ENCODE measurements at places on chromosomes 13 and 19.

DNA sequence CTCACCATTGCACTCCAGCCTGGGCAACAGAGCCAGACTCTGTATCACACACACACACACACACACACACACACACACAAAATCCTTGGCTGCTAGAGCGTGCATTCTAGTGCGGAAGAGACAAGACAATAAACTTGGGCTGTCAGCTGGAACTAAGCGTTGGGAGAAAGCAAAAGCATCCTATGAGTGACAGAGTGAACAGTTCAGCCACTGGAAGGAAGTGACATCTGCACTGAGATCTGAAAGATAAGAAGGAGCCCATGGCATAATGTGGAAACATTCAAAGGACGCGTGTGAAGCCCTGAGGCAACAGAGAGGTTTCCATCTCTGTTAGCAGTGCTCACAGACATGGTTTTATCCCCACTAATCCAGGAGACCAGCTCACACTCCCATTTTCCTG lies 3.5 kb upstream of the SLC1A5 start:
- no peak for DNase-seq

- no peak for DNase-seq
These were observed at the start of gene CYP4F2 for GRCh38 chr19:15897738-15898276. CYP4F2 (minus strand) TSS chr19:15898074; CDS start chr19:15897611, 463 bp downstream.

- no peak for DNase-seq
These were observed 3.7 kb downstream of the ZNF787 start for GRCh38 chr19:56117376-56117884.

GRCh38 chr13:78247362-78247761 lies 328.7 kb upstream of the EDNRB start:
- no peak for DNase-seq

GRCh38 chr13:112079696-112080095 lies 12.7 kb downstream of the SOX1 start:
- DNase-seq = no peak

DNA sequence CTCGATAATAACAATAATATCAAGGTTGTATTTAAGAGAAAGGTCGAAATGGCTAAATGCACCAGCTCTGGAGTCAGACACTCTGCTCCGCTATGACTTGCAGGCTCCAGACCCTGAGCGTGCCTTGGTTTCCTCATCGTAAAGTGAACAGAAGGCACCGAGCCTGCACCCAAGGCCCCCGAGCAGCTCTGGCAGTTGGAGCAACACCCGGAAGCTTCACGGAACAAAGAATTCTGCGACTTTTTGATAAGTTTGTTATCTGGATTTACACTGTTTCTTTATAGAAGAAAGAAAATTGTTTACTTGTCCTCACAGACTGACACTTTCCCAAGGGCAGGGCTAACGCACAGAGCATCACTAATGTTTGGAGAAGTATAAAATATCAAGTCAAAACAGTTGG lies 4.4 kb downstream of the GRTP1 start:
- no peak for DNase-seq

Data from AG04449 (cell line).